ENCODE measurements at places on chromosomes 4 and X.

DNA sequence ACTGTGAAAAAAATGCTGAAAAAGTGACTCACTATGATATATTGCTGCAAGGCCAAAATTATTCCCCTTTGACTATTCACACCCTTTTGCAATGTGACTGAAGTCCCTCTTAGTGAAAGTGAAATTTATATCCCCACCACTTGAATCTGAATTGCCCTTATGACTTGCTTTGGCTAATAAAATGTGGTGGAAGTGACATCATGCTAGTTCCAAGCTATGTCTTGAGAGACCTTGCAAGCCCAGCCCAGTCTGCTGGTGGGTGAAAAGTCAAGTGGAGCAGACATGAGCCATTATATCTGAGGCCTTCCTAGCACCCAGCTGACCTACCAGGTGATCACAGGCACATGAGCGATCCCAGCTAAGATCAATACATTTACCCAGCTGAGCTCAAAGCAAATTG, 94.7 kb downstream of the LINC00632 start:
- H3K4me1 ChIP-seq, result no peaks in the 10 kb centered on the region
- no peak for DNase-seq
- H3K27me3 ChIP-seq, result no peaks in the 10 kb centered on the region
- H3K4me3 ChIP-seq, result no peak overlapping the region
- H3K27ac ChIP-seq, result no peak overlapping the region
- H3K36me3 ChIP-seq, result no peaks in the 10 kb centered on the region

DNA sequence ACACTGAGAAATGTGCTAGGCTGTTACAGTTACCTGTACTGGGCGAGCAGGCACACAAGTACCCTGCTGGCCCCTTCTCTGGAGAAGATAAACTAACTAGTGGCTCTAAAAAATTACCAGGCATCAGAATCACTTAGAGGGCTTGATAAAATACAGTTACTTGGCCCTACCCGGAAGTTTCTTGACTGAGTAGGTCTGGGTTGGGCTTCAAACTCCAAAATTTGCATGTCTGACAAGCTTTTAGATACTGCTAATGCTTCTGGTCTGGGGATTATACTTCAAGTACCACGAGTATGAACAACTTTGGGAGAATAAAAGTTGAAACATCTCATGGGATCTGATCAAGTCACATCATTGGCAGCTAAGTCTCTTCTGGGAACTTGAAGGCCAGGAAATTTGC, 30.8 kb downstream of the CEP135 start:
- peaks cover 37% of the 10 kb centered on the region for H3K36me3 ChIP-seq
- no peak for DNase-seq
- peaks cover 17% of the 10 kb centered on the region for H3K27me3 ChIP-seq
- peaks cover 4% of the 10 kb centered on the region for H3K4me1 ChIP-seq
- H3K27ac ChIP-seq, result no peak overlapping the region

GRCh38 chrX:134173541-134174272, 63.3 kb upstream of the CCDC160 start:
- DNase-seq, result peak; percentile 76
- peaks cover 3% of the 10 kb centered on the region for H3K4me1 ChIP-seq
- H3K4me3 ChIP-seq, result peak overlapping the region; percentile 80
- H3K27ac ChIP-seq, result peak overlapping the region; percentile 94
- H3K27me3 ChIP-seq, result no peaks in the 10 kb centered on the region

DNA sequence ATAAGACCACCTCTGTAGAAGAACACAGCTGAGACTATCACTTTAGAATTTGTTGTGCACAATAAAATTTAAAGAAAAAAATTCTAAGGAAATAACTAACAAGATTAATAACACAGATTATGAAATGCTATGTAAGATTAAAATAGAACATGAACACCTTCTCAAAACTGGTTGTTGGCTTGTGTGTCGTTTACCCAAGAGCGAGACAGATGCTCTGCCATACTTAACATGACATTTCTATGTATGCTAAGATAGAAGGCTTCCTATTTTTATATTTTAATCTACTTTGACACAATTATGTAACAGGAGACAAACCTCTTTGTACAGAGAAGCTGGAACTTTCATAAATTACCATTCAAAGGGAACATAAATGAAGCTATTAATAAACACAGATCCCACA, 30.1 kb downstream of the USP46 start:
- no peak overlapping the region for H3K4me3 ChIP-seq
- no peak for DNase-seq
- H3K27ac ChIP-seq, result no peak overlapping the region
- H3K36me3 ChIP-seq, result peaks cover 62% of the 10 kb centered on the region

DNA sequence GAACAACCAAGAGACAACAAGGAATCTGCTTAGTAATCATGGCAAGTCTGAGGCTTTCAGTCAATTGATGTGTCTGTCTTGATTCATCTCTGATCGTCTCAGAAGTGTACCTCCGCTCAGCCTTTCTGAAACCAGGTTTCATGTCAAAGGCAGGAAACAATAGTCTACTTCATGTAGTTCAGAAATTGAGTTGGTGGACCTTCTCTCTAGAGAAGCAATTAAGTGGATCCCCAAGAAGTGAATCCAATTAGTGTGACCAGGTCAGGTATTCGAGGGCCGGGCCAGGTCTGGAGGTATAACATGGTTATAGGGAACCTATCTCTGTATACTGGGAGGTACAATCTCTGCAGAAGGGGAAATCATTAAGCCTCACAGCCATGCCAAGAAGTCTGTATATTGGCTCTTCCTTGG, 32.0 kb downstream of the DAPP1 start:
- H3K36me3 ChIP-seq, result no peaks in the 10 kb centered on the region
- no peaks in the 10 kb centered on the region for H3K4me1 ChIP-seq
- no peaks in the 10 kb centered on the region for H3K27me3 ChIP-seq
- no peak for DNase-seq
- H3K4me3 ChIP-seq, result no peak overlapping the region

DNA sequence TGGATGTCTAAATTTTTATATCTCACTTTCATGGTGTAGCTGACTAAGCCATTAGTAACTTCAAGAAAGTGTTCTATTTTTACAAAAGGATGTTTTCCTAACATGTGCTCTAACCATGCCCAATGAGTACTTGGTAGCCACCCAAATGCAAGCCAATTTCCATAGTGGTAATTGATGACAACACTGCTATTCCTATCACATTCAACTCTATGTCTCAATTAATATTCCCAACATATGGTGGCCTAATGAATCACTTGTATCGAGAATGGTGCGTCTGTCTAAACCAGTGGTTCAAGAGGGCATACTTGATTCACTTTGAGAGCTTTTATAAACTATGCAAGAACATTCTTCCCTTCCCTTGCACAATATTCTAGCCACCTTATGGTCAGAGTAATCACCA, 112.9 kb upstream of the GPRIN3 start:
- H3K27ac ChIP-seq, result no peak overlapping the region
- H3K4me1 ChIP-seq, result no peaks in the 10 kb centered on the region
- no peaks in the 10 kb centered on the region for H3K36me3 ChIP-seq
- H3K27me3 ChIP-seq, result no peaks in the 10 kb centered on the region
- no peak for DNase-seq

GRCh38 chrX:134931550-134931949, 59.2 kb upstream of the SMIM10 start:
- no peaks in the 10 kb centered on the region for H3K27me3 ChIP-seq
- no peak overlapping the region for H3K4me3 ChIP-seq
- no peak overlapping the region for H3K27ac ChIP-seq
- no peaks in the 10 kb centered on the region for H3K4me1 ChIP-seq

GRCh38 chr4:79864500-79865200, 208.4 kb downstream of the ANTXR2 start:
- peak overlapping the region; percentile 2 for H3K27ac ChIP-seq
- H3K36me3 ChIP-seq, result no peaks in the 10 kb centered on the region
- no peak overlapping the region for H3K4me3 ChIP-seq
- H3K27me3 ChIP-seq, result no peaks in the 10 kb centered on the region

DNA sequence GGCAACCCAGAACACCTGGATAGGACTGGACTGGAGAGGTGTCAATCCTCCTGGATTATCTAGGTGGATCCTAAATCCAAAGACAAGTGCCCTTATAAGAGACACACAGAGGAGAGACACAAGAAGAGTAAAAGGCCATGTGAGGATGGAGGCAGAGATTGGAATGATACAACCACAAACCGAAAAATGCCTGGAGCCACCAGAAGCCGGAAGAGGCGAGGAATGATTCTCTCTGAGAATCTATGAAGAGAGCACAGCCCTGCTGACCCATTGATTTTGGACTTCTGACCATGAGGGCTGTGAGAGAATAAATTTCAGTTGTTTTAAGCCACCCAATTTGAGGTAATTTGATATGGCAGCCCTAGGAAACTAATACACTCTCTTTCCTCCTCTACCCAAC, 20.1 kb downstream of the GPC3 start:
- H3K4me1 ChIP-seq, result peaks cover 2% of the 10 kb centered on the region
- no peaks in the 10 kb centered on the region for H3K27me3 ChIP-seq
- no peak for DNase-seq

GRCh38 chr4:25892796-25893195, 21.2 kb upstream of the SMIM20 start:
- no peak for DNase-seq
- peaks cover 5% of the 10 kb centered on the region for H3K4me1 ChIP-seq
- no peak overlapping the region for H3K4me3 ChIP-seq
- no peaks in the 10 kb centered on the region for H3K36me3 ChIP-seq

DNA sequence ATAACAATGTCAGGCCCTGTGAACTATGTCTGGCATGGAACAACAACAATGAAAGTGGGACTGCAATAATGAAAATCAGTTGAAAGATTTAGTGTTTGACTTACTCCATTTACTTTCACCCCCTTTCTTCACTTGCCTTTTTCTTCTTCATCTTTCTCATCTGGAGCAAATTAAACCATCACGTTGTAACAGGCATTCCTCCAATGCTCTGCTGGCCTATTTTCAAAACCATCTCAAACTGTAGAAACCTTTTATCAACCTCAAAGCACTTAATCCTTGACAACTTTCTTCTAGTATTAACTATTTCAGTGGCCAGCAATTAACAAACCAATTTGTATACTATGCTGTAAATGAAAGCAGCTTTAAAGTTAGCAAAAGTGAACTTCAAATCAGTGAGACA, 8.3 kb downstream of the KLHL13 start:
- DNase-seq, result no peak
- no peak overlapping the region for H3K4me3 ChIP-seq
- H3K4me1 ChIP-seq, result no peaks in the 10 kb centered on the region
- no peaks in the 10 kb centered on the region for H3K27me3 ChIP-seq
- H3K27ac ChIP-seq, result no peak overlapping the region

DNA sequence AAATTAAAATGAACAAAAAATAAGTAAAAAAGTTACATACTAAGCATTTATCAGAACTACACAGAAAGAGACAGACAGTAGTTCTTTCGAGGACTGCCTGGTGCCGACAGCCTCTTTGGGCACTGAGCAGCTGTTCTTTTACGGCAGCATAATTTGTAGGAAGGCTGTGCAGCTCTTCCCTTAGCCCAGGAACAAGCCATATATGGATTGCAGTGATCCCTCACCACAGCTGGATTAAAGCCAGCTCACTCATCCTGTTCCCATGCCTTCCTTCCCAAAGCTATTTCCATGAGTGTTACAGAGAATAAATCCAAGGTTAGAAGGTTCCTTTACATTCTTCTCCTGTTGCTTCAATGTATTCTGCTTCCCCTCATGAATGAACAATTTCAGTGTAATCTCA, 71.7 kb downstream of the DDX60L start:
- no peaks in the 10 kb centered on the region for H3K4me1 ChIP-seq
- no peaks in the 10 kb centered on the region for H3K27me3 ChIP-seq
- no peak overlapping the region for H3K27ac ChIP-seq
- DNase-seq, result no peak
- no peaks in the 10 kb centered on the region for H3K36me3 ChIP-seq

DNA sequence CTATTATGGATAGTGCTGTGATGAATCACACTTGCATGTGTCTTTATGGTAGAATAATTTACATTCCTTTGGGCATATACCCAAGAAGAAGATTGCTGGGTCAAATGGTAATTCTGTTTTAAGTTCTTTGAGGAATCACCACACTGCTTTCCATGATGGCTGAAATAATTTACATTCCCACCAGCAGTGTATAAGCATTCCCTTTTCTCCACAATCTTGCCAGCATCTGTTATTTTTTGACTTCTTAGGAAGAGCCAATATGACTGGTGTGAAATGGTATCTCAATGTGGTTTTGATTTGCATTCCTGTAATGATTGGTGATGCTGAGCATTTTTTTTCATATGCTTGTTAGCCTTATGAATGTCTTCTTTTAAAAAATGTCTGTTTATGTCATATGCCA, 1120.2 kb downstream of the ARAP2 start:
- DNase-seq, result no peak
- H3K27ac ChIP-seq, result no peak overlapping the region
- no peaks in the 10 kb centered on the region for H3K36me3 ChIP-seq
- no peak overlapping the region for H3K4me3 ChIP-seq
- H3K27me3 ChIP-seq, result no peaks in the 10 kb centered on the region
- H3K4me1 ChIP-seq, result no peaks in the 10 kb centered on the region

GRCh38 chr4:80229590-80229989, 32.3 kb downstream of the PRDM8 start:
- no peaks in the 10 kb centered on the region for H3K36me3 ChIP-seq
- H3K4me1 ChIP-seq, result no peaks in the 10 kb centered on the region
- H3K27me3 ChIP-seq, result peaks cover 43% of the 10 kb centered on the region
- H3K27ac ChIP-seq, result no peak overlapping the region

DNA sequence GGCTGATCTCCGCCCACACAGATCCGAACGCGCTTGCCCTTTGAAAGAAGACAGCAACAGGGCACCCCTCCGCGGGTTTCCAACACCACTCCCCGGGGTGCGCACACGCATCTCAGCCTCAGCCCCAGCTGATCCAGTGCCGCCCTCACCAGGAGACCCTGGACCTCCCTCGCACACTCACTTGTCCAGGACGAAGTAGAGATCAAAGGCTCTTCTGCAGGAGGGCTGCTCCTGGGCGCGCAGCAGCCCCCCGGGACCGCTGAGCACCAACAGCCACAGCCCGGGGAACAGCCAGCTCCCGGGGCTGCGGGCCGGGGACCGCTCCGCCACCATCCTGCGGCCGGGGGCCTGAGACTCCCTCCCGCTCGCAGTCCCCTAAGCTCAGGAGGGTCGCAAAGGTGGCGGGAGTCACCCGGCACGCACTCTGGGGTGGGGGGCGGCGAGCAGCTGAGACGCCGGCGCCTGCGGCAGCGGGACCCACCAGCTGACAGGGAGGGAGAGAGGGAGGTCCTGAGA, 743 bp downstream of the ANTXR2 start:
- peak overlapping the region; percentile 95 for H3K27ac ChIP-seq
- no peak for DNase-seq
- H3K27me3 ChIP-seq, result peaks cover 16% of the 10 kb centered on the region
- peaks cover 4% of the 10 kb centered on the region for H3K4me1 ChIP-seq

- H3K27ac ChIP-seq, result no peak overlapping the region
- H3K4me3 ChIP-seq, result no peak overlapping the region
- DNase-seq, result peak; percentile 76
- H3K4me1 ChIP-seq, result no peaks in the 10 kb centered on the region
Observed at GRCh38 chr4:2413821-2414610, 4.4 kb downstream of the ZFYVE28 start.

DNA sequence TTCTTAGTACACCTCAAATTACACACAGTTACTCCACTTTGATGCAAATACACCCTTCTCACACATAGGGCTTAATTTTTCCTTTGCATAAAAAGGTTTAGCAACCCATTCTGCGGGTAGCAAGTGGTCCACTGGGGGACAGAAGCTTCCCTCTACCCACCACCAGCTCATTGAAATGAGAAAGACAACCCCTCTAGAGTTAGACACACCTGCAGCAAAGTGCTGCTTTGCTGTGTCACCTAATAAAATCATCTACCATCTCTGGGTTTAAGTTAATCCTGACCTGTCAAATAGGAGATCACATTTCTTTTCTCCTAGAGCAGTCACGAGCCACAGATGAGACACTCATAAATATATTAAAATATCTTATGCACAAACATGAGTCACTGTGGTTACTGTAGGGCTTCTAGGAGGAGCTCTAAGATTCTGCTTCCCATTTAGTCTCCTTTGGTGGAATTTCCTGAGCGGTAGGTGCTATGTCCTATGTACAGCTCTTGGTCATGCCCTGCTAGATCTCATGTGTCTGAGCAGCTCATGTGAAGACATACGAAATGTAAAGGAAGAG, 11.9 kb downstream of the BMX start:
- H3K36me3 ChIP-seq, result no peaks in the 10 kb centered on the region
- no peak overlapping the region for H3K4me3 ChIP-seq
- DNase-seq, result no peak
- no peaks in the 10 kb centered on the region for H3K27me3 ChIP-seq
- H3K27ac ChIP-seq, result no peak overlapping the region
